Stimulated activated CD4-positive, alpha-beta T cell treated with anti-CD3 and anti-CD28 coated beads, TNF-alpha, amount 100 ng/mL, for 1 hour (primary cell): ENCODE measurements at places on chromosomes 3 and 15.

- DNase-seq: no peak
These were observed 32.6 kb upstream of the ESYT3 start for GRCh38 chr3:138401834-138402233.

DNA sequence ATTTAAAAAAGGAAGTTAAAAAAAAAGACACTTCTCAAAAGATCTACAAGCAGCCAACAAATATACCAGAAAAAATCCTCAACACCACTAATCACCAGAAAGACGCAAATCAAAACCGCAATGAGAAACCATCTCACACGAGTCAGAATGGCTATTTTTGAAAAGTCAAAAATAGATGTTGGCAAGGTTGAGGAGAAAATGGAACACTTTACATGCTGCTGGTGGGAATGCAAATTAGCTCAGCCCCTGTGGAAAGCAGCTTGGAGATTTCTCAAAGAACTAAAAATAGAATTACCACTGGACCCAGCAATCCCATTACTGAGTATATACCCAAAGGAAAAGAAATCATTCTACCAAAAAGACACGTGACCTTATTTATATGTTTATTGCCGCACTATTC lies 574.7 kb upstream of the ADAMTS9 start:
- no peak for DNase-seq

DNA sequence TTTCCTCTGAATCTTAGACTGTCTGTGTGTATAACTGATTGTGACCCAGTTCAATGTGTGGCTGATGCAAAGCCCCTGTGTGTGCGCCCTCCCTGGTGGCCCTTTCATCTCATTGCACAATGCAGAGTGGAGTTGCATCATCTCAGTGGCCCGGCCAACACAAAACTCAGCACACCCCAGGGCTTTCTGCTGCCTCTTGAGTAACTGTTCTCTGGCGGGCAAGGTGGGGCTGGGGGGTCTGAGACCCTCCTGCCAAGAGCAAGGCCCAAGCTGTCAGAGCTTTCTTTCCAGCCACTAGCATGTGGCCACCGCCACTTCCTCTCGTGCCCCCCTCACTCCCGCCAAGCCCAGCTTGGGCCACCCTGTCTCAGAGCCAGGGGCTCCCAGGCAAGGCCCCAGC lies 80.7 kb upstream of the ALDH1L1 start:
- no peak for DNase-seq

- no peak for DNase-seq
These were observed 341.3 kb upstream of the ADAMTS9 start for GRCh38 chr3:65029130-65029529.

- DNase-seq: no peak
These were observed 68.9 kb downstream of the IQSEC1 start for GRCh38 chr3:13004376-13004775.

DNA sequence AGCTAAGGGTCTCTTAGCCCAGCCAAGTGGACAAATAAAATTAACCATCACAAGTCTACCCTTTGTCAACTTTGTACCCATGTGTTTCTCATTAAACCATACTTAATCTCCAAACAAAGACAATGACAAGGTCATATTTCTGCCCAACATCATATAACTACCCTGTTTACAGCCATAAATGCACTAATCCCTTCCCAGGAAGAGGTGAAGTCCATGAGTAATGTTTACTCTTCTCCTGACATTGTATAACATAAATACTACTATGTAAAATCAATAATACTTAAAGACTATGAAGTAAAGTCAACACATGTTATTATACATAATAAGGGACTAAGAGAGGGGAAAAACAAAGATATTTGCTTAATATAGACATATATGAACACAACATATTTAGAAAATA lies 38.5 kb upstream of the FAN1 start:
- DNase-seq: no peak

DNA sequence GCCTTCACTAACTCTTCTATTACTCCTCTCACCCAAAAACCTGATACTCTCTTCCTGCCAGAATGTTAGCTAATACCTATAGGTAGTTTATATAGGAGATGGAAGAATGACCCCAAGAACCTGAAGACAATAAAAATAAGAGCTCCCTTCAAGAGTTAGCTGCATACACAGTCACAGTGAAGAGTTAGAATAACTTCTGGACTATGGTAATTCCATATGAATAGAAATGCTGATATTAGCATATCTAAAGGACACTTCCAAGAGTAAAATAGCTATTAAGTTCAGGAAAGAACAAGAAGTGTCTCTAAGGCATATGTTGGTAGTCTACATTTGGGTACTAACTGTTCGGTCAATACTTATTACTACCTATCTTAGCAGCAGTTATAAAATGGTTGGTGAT lies 134.2 kb downstream of the VGLL3 start:
- no peak for DNase-seq

DNA sequence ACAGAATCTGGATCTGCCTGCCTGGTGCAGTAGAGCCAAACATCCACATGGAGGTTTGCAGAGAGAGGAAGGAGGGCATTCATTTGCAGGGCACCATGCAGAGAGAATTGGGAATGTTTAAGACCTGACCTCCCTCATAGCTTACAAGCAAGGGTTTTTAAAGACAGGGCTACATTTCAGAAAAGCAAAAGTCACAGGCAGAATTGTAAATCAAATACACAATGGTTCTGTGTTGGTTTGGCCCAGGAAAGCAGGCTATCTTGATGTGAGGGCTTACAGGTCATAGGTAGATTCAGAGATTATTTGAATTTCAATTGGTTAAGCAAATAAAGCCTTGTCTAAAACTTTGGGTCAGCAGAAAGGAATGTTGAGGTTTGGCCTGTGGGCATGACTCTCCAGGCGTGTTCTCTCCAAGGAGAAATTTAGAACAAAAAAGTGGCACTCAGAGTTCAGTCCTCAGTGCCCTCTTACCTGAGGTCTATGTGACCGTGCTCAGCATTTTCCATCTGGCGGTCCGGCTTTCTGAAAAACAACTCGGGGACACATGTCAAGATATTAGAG lies 91.5 kb downstream of the CD47 start:
- DNase-seq: no peak

GRCh38 chr15:34892963-34893591 lies 76.5 kb downstream of the AQR start:
- no peak for DNase-seq

- DNase-seq: no peak
These were observed 22.4 kb downstream of the NIPA1 start for GRCh38 chr15:22808761-22809280.

DNA sequence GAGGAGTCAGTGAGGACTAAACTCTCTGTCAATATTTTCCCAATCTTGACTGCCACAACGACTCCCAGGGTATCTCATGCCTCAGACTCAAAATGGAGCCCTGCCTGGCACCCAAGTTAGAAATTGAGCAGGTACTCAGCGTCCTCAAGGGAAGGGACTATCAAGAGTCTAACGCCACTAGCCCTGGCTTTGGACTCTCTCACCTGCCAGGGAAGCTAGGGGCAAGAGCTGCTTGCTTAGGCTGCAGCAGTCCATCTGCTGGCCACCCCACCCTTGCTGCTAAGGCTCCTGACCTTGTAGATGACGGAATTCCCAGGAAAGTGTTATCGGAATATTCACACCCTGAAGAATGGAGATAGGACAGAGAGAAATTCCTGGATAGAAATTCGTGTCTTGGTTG lies 33.0 kb downstream of the ZIC4 start:
- no peak for DNase-seq

DNA sequence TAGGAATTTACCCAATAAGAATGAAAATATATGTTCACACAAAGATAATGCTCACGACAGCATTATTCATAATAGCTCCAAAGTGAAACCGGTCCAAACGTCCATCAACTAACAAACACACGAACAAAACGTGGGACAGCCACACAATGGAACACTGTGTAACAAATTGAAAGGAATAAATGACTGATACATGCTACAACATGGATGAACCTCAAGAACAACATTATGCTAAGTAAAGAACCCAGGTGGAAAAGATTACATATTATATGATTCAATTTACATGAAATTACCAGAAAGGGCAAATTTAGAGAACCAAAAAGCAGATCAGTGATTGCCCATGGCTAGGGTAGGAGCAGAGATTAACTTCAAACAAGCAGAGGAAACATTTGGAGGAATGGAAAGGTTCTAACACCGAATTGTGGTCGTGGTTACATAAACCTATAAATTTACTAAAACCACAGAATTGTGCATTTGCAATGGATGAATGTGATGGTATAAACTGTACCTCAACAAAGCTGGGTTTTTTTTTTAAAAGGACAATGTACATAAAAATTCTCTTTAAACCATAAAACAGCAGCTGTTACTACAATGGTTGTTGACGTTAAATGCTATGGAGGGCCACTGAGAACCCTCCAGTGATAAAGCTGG lies 76.3 kb downstream of the XXYLT1 start:
- DNase-seq: no peak

- no peak for DNase-seq
These were observed 79.7 kb downstream of the OTOL1 start for GRCh38 chr3:161576311-161576710.

- no peak for DNase-seq
These were observed 775 bp upstream of the CCDC39 start for GRCh38 chr3:180680097-180680430.

DNA sequence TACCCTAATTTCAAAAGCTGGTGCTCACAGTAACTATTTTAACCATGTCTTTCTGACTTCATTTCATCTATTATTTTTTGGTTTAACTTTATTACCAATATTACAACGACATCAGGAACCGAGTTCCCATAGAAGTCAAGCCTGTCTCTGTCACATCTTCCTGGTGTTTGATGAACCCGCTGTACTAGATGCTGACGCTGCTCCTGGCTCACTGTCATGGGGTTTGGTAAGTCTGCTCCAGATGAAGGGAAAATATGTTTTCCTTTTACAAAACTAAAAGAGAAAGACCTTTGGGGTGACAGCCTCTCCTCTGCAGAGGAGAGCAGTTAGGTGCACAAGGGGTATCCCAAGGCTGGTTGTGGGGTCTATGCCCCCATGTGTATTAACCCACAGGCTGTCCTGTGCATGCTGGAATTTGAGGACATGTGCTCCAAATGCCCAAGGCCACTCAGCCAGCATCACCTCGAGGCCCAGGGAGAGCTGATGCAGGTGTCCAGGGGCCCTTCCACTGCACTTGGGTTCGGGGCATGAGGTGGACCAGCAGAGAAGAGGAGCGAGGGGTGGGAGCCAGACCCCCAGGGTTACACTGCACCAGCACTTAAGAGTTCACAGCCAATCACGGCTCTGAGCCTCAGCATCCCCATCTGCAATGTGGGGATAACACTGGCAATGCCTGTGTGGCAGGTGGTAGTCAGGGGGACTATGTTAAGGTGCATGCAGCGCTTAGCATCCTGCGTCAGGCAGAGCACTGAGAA lies 62.2 kb downstream of the ATP10A start:
- no peak for DNase-seq

DNA sequence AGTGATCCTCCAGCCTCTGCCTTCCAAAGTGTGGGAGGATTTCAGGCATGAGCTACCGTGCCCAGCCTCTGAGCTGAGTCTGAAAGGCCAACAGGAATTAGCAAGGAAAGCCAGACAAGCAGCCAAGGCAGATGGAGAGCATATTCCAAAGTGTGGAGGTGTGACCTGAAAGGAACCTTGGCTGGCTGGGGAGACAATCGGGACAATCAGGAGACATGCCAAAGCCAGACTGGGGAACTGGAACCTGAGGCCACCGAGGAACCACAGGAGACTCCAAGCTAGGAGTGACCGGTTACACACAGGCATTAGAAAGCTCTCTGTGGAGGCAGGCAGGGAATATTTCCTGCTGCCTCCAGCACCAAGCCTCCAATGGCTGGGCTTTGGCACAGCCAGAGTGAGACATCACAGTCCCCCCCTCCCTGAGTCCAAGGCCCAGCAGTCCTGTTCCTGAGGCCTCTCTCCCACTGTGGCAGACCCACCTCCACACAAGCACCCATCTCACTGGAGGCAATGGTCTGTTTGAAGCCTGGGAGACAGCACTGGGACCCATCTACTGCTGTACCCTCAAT lies 4.5 kb upstream of the C15orf39 start:
- no peak for DNase-seq

GRCh38 chr15:50778086-50778485 lies 12.6 kb upstream of the SPPL2A start:
- DNase-seq: no peak

DNA sequence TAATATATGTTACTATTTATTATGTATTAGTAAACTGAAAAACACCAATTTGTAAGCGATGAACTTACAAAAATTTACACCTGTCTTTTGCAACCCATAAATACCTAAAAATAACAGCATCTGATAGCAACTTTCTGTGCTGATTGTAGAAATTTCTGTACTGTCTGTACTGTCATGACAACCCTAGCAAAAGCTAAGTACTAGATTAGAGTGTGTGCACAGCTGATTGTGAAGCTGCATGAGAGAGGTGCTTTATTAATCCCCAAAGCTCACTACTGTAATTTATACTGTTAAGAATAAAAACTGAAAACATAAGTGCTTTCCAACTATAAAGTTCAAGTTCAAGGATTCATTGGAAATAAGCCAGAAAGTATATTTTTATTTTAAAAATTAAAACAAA lies 815 bp downstream of the BCL2A1 start:
- no peak for DNase-seq

DNA sequence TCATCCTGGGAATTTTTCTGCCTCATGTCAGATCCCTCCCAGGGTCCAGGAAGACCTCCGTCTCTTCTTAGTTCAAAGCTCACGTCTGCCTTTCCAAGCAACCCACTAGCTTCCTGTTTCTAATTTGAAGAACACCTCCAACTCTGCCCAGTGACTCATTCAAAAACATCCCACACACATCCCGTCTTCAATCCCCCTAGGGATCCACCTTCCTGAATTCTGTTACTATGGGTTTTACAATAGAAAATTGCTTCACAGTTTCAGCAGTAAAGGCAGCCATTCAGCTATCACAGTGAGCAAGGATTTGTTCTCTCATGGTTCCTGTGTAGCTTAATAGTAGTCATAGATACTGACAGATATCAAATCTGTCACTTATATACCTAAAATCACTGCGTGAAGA lies 308.3 kb upstream of the CCDC54 start:
- no peak for DNase-seq

GRCh38 chr3:71690341-71690841 lies 34.8 kb downstream of the EIF4E3 start:
- no peak for DNase-seq

DNA sequence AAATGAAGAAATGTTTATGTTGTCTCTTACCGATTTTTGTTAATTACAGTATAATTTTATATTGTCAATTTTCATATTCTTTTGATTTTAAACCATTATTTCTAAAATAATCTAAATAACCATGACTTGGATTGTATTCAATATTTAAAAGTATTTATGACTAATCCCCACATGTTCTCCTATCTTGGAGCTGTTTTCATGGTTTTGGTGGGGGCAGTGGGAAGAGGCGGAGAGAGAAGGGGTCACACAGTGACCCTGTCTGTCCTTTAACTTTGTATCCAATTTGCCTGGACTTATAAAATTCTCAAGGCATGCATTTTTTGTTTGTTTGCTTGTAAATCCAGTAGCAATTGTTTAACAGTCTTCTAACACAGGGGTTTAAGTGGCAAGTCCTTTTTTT lies 407.4 kb downstream of the NTRK3 start:
- no peak for DNase-seq
